ENCODE measurements at places on chromosomes 4 and X. TPM values are rescaled to one million over a fixed set of nuclear protein-coding genes. Genes with fewer than 3 reads are reported as not detected.

The SLC9A7 gene
- 1.4 TPM for total RNA-seq

The SPCS3 gene
- 116 TPM for total RNA-seq

The CMC4 gene
- total RNA-seq = 5.6 TPM

The FAM184B gene
- total RNA-seq = 0.19 TPM

- no peaks in the 10 kb centered on the region for H3K4me1 ChIP-seq
- H3K27ac ChIP-seq = no peak overlapping the region
- H3K27me3 ChIP-seq = no peaks in the 10 kb centered on the region
- DNase-seq = no peak
- no peak overlapping the region for H3K4me3 ChIP-seq
Observed at GRCh38 chr4:137266511-137266910, 265.8 kb downstream of the PCDH18 start.

- no peaks in the 10 kb centered on the region for H3K36me3 ChIP-seq
- H3K4me3 ChIP-seq = no peak overlapping the region
- peak; percentile 48 for DNase-seq
- no peak overlapping the region for H3K27ac ChIP-seq
Observed at GRCh38 chrX:154029439-154029838, 9.7 kb upstream of the IRAK1 start.

- H3K4me1 ChIP-seq = no peaks in the 10 kb centered on the region
- H3K36me3 ChIP-seq = no peaks in the 10 kb centered on the region
Observed at GRCh38 chrX:48475296-48475695, 703 bp upstream of the FTSJ1 start.

GRCh38 chr4:6926681-6927478, 17.3 kb downstream of the TBC1D14 start:
- no peak overlapping the region for H3K4me3 ChIP-seq
- DNase-seq = peak; percentile 92
- peaks cover 39% of the 10 kb centered on the region for H3K4me1 ChIP-seq
- H3K36me3 ChIP-seq = peaks cover 13% of the 10 kb centered on the region

DNA sequence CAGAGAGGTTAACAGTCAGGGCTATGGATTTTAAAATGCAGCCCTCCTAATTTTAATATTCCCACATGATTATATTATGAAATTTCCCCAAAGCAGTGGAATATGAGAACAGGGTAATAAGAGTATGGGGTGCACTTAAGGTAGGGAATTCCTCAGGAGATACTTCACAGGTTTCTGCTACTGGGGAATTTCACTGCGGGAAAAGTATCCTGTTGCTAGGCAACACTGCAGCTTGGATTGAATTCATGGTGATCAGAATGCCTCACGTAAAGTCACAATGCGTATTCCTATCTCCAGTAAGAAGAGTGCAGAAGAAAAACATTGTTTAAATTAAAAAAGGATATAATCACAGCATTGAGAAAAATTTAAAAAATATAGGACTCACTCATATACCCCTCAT, 398.1 kb upstream of the RPS6KA3 start:
- no peaks in the 10 kb centered on the region for H3K27me3 ChIP-seq
- H3K27ac ChIP-seq = no peak overlapping the region
- DNase-seq = no peak
- no peak overlapping the region for H3K4me3 ChIP-seq

- no peak overlapping the region for H3K27ac ChIP-seq
- H3K4me1 ChIP-seq = no peaks in the 10 kb centered on the region
- DNase-seq = no peak
- no peaks in the 10 kb centered on the region for H3K27me3 ChIP-seq
Observed at GRCh38 chr4:138188406-138189084, 53.6 kb downstream of the SLC7A11 start.

GRCh38 chrX:7730071-7730470, 112.9 kb upstream of the VCX start:
- H3K27ac ChIP-seq = no peak overlapping the region
- H3K4me1 ChIP-seq = no peaks in the 10 kb centered on the region
- no peaks in the 10 kb centered on the region for H3K36me3 ChIP-seq
- H3K4me3 ChIP-seq = no peak overlapping the region
- no peaks in the 10 kb centered on the region for H3K27me3 ChIP-seq
- no peak for DNase-seq

DNA sequence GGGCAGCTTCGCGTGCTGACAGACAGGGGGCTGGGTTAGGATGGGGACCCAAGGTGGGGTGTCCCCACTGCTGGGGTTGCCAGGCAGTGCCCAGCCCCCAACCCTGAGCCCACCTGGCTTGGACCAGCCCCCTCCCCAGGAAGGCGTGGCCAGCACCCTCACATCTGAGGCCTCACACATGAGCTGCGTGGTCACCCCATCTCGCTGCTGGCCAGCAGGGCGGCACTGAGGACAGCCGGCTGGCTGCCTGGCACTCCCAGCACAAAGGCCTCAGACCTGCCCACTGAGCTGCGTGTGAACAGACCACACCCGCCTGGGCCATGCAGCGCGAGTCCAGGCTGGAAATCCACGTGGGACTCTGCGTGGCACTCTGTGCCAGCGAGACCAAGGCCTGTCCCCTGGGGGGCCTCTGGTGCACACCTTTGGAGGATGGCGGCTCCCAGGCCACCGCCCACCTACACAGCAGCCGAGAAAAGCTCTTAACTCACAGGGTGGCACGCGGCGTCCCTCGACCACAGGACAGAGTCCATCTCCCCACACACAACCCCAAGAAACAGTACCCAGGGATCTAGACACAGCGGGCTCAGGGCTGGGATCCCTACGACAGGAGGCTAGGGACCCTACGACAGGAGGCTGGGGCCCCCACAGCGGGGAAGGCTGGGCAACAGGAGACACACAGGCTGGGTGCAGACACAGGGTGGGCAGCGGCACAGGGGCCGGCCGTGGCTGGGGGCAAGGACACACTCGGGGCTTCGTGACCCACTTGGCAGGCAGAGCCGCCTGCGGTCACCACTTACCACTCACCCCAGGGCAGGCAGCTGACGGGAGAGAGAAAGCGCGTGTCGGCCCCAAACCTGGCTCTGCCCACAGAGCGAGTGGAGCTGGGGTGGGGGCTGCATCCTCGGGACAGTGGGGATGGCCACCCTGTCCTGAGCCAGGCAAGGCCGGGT, 9.8 kb downstream of the DGKQ start:
- H3K4me1 ChIP-seq = no peaks in the 10 kb centered on the region
- H3K27me3 ChIP-seq = no peaks in the 10 kb centered on the region
- peaks cover 3% of the 10 kb centered on the region for H3K36me3 ChIP-seq
- no peak for DNase-seq

- H3K36me3 ChIP-seq = no peaks in the 10 kb centered on the region
- H3K4me3 ChIP-seq = no peak overlapping the region
- no peaks in the 10 kb centered on the region for H3K27me3 ChIP-seq
- no peak for DNase-seq
- no peak overlapping the region for H3K27ac ChIP-seq
Observed at GRCh38 chrX:5702890-5703289, 525.8 kb downstream of the NLGN4X start.

GRCh38 chrX:137426695-137427425, 139.1 kb upstream of the ZIC3 start:
- no peak overlapping the region for H3K4me3 ChIP-seq
- no peaks in the 10 kb centered on the region for H3K36me3 ChIP-seq
- peaks cover 35% of the 10 kb centered on the region for H3K27me3 ChIP-seq
- H3K27ac ChIP-seq = no peak overlapping the region
- H3K4me1 ChIP-seq = no peaks in the 10 kb centered on the region

GRCh38 chrX:111354496-111354895, 57.5 kb downstream of the DCX start:
- H3K36me3 ChIP-seq = no peaks in the 10 kb centered on the region
- H3K4me1 ChIP-seq = no peaks in the 10 kb centered on the region
- no peak for DNase-seq
- H3K4me3 ChIP-seq = no peak overlapping the region
- H3K27ac ChIP-seq = no peak overlapping the region
- H3K27me3 ChIP-seq = no peaks in the 10 kb centered on the region

GRCh38 chrX:48179691-48180090, 16.9 kb downstream of the SSX5 start:
- no peak overlapping the region for H3K27ac ChIP-seq
- H3K4me3 ChIP-seq = no peak overlapping the region
- DNase-seq = no peak
- H3K4me1 ChIP-seq = no peaks in the 10 kb centered on the region
- H3K27me3 ChIP-seq = no peaks in the 10 kb centered on the region
- no peaks in the 10 kb centered on the region for H3K36me3 ChIP-seq

- H3K4me1 ChIP-seq = no peaks in the 10 kb centered on the region
- no peaks in the 10 kb centered on the region for H3K36me3 ChIP-seq
- H3K27ac ChIP-seq = no peak overlapping the region
- H3K4me3 ChIP-seq = no peak overlapping the region
- H3K27me3 ChIP-seq = no peaks in the 10 kb centered on the region
Observed at GRCh38 chrX:81206476-81206875, 4.6 kb downstream of the SH3BGRL start.

DNA sequence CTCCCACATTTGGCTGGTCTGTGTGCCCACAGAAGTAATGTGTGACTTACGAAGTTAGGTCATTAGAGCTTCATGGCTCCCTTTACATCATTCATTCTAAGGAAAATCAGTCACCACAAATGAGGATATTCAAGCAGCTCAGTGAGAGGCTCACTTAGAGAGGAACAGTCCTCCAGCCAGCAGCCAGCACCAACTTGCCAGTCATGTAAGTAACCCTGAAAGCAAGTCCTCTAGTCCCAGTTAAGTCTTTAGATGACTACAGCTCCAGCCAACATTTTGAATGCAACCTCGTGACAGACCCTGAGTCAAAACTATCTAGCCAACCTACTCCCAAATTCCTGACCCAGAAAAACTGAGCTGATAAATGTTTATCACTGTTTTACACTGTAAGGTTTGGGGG, 71.3 kb downstream of the LRBA start:
- no peaks in the 10 kb centered on the region for H3K4me1 ChIP-seq
- no peak for DNase-seq
- no peak overlapping the region for H3K27ac ChIP-seq
- H3K27me3 ChIP-seq = no peaks in the 10 kb centered on the region
- no peaks in the 10 kb centered on the region for H3K36me3 ChIP-seq

- H3K4me1 ChIP-seq = no peaks in the 10 kb centered on the region
- no peak overlapping the region for H3K4me3 ChIP-seq
- H3K36me3 ChIP-seq = no peaks in the 10 kb centered on the region
- DNase-seq = peak; percentile 46
- H3K27me3 ChIP-seq = no peaks in the 10 kb centered on the region
- H3K27ac ChIP-seq = no peak overlapping the region
Observed at GRCh38 chr4:48315728-48316630, 25.4 kb upstream of the SLAIN2 start.
